ENCODE measurements at places on chromosomes 2 and 18.

DNA sequence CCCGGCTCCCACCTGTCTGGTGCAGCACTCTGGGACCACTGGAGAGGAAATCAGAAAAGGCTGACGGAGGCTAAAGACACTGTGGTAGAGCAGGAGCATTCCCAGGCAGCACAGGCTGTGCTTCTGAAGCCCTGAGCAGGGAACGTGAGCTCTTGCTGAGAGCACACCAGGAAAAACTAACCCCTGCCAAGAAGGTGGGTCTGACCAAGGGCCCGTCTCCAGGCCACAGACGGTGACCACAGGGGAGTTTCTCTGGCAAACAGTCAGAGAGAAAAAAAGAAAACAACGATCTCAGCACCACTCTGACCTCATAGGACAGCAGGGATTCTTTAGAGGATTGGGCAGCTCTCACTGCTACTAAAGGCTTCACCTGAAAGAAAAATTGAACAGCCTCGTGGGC lies 201.4 kb downstream of the AFF3 start:
- no peak for DNase-seq
- H3K27ac ChIP-seq, result no peak overlapping the region
- H3K4me1 ChIP-seq, result no peaks in the 10 kb centered on the region
- no peaks in the 10 kb centered on the region for H3K36me3 ChIP-seq
- no peaks in the 10 kb centered on the region for H3K27me3 ChIP-seq
- H3K4me3 ChIP-seq, result no peak overlapping the region

DNA sequence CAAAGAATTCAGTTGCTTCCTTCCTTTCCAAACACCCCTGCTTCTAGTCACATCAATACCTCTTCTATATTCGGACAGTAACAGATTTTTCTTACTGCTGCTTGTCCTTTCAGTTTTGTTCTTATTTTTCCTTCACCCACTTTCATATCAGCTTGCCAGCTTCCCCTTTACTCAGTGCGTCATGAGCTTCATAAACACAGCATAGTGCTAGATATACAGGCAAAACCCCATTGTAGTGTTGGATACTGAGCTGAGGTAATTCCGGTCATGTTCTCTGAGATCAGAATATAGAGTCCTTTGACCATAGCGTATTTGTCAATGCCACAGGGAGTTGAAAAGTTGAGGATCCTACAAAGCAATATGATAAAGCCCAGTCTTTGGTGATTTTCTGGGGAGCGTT lies 2.4 kb downstream of the FARP2 start:
- peak overlapping the region; percentile 31 for H3K4me3 ChIP-seq
- peaks cover 6% of the 10 kb centered on the region for H3K36me3 ChIP-seq
- H3K27ac ChIP-seq, result no peak overlapping the region
- H3K27me3 ChIP-seq, result no peaks in the 10 kb centered on the region
- peaks cover 22% of the 10 kb centered on the region for H3K4me1 ChIP-seq

- no peak overlapping the region for H3K4me3 ChIP-seq
- H3K36me3 ChIP-seq, result no peaks in the 10 kb centered on the region
- H3K27me3 ChIP-seq, result peaks cover 24% of the 10 kb centered on the region
- H3K27ac ChIP-seq, result no peak overlapping the region
- H3K4me1 ChIP-seq, result peaks cover 11% of the 10 kb centered on the region
Observed at GRCh38 chr2:105418522-105418921, 19.7 kb upstream of the FHL2 start.

- H3K36me3 ChIP-seq, result no peaks in the 10 kb centered on the region
- peaks cover 2% of the 10 kb centered on the region for H3K27me3 ChIP-seq
- no peaks in the 10 kb centered on the region for H3K4me1 ChIP-seq
- no peak overlapping the region for H3K27ac ChIP-seq
- no peak overlapping the region for H3K4me3 ChIP-seq
Observed at GRCh38 chr2:75424936-75425619, 135.7 kb downstream of the EVA1A start.

GRCh38 chr2:46537624-46538295 lies 58.4 kb downstream of the TMEM247 start:
- no peak overlapping the region for H3K27ac ChIP-seq
- peaks cover 34% of the 10 kb centered on the region for H3K4me1 ChIP-seq
- H3K27me3 ChIP-seq, result no peaks in the 10 kb centered on the region
- DNase-seq, result no peak
- H3K36me3 ChIP-seq, result peaks cover 13% of the 10 kb centered on the region
- no peak overlapping the region for H3K4me3 ChIP-seq

- no peak overlapping the region for H3K4me3 ChIP-seq
- H3K27me3 ChIP-seq, result no peaks in the 10 kb centered on the region
- no peaks in the 10 kb centered on the region for H3K4me1 ChIP-seq
- no peak for DNase-seq
- H3K27ac ChIP-seq, result no peak overlapping the region
Observed at GRCh38 chr2:151091583-151091982, 170.1 kb downstream of the RBM43 start.

- peak overlapping the region; percentile 58 for H3K4me3 ChIP-seq
- peaks cover 28% of the 10 kb centered on the region for H3K36me3 ChIP-seq
- H3K4me1 ChIP-seq, result peaks cover 17% of the 10 kb centered on the region
- H3K27ac ChIP-seq, result peak overlapping the region; percentile 88
- DNase-seq, result no peak
Observed at GRCh38 chr2:47501374-47502200, 98.6 kb downstream of the MSH2 start.

DNA sequence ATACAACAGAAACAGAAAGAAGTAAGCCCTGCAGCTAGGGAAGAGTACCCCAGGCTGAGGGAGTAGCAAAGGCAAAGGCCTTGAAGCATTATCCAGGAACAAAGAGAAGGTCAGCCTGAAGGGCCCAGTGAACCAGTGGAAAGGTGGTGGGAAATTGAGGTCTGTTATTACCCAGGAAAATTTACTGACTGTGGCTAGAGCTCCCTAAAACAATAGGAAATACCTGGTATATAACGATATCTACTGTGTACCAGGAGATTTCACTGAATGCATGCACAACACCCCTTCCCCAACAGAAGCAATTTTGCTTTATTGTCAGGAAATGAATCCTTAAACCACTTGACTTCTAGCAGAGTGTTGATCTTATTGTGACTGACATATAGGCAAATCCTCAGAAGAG lies 365.3 kb downstream of the ERBB4 start:
- no peak overlapping the region for H3K4me3 ChIP-seq
- no peaks in the 10 kb centered on the region for H3K4me1 ChIP-seq
- DNase-seq, result no peak
- H3K36me3 ChIP-seq, result no peaks in the 10 kb centered on the region

GRCh38 chr2:113376253-113376912 lies 61.1 kb upstream of the ZNG1B start:
- peaks cover 16% of the 10 kb centered on the region for H3K27me3 ChIP-seq
- no peak for DNase-seq
- H3K4me1 ChIP-seq, result peaks cover 5% of the 10 kb centered on the region
- H3K27ac ChIP-seq, result no peak overlapping the region

- H3K4me3 ChIP-seq, result no peak overlapping the region
- H3K36me3 ChIP-seq, result no peaks in the 10 kb centered on the region
- peaks cover 6% of the 10 kb centered on the region for H3K4me1 ChIP-seq
- DNase-seq, result no peak
- H3K27ac ChIP-seq, result no peak overlapping the region
Observed at GRCh38 chr2:109457366-109457765, 156.4 kb downstream of the SEPTIN10 start.

- DNase-seq, result no peak
- peaks cover 28% of the 10 kb centered on the region for H3K36me3 ChIP-seq
- H3K4me1 ChIP-seq, result no peaks in the 10 kb centered on the region
- no peak overlapping the region for H3K27ac ChIP-seq
- H3K4me3 ChIP-seq, result no peak overlapping the region
Observed at GRCh38 chr2:28155086-28155485, 237.6 kb upstream of the FOSL2 start.

DNA sequence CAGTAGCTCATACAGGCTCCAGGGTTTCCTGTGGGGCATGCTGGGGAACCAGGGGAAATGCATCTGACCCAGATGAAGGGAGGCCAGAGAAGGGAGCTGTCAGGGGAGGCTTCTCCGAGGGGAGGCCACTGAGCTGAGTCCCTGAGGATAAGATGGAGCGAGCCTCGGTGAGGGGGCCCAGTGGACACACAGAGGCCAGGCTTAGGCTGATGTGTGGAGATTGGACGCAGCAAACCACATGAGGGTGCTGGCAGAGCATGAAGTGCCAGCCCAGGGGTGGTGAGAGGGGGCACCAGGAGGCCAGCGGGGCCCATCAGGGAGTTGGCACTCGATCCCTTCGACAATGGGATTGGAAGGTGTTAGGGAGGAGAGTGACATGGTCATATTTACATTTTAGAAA lies 235.0 kb downstream of the KLHL29 start:
- no peak overlapping the region for H3K4me3 ChIP-seq
- H3K27ac ChIP-seq, result no peak overlapping the region
- peaks cover 2% of the 10 kb centered on the region for H3K27me3 ChIP-seq
- no peaks in the 10 kb centered on the region for H3K4me1 ChIP-seq
- no peaks in the 10 kb centered on the region for H3K36me3 ChIP-seq

- no peak overlapping the region for H3K27ac ChIP-seq
- no peaks in the 10 kb centered on the region for H3K36me3 ChIP-seq
- DNase-seq, result no peak
- no peaks in the 10 kb centered on the region for H3K27me3 ChIP-seq
Observed at GRCh38 chr2:191171708-191172355, 21.0 kb upstream of the STAT4 start.

DNA sequence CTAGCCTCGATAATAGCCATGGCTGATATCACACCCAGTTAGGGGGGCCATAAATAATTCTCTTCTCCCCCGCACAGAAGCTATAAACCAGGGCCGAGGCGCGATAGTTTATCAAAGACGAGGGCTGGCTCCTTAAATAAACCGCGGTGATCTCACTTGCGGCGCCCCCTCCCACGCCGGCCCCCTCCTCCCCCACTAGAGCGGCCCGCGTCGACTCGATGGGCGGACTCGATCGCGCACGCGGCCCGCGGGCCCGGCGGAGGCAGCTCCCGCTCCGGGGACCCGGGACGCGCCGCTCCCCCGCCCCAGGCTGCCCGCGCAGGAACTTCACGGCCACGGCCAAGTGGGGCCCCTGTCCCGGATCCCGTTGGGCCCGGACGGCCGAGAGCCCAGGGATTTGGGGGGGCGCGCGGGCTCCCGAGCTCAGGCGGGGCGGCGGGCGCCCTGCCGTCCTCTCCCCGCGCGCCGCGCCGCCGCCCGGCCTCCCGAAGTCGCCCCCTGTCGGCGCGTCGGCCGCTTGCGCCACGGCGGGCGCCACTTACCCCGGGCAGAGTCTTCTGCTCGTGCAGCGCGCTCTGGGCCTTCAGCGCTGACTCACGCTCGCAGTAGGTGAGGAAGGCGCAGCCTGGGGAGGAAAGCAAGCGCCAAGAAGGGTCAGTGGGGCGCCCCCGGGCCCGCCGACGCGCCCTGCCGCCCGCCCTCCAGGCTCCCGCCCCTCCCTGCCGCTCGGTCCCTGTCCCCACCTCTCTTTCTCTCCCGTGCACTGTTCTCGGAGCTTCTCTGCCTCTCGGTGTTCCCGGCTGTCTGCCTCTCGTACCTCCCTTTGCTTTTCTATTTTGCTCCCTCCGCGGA lies 80.4 kb downstream of the CELF4 start:
- DNase-seq, result peak; percentile 7
- H3K27ac ChIP-seq, result no peak overlapping the region
- H3K27me3 ChIP-seq, result peaks cover 55% of the 10 kb centered on the region
- H3K36me3 ChIP-seq, result no peaks in the 10 kb centered on the region
